Left renal pelvis (tissue), 4 donors: ENCODE measurements at places on chromosomes 4 and X. TPM values are rescaled to one million over a fixed set of nuclear protein-coding genes. Genes with fewer than 3 reads are reported as not detected.

ARHGAP4 gene
- polyA plus RNA-seq, result 25.0 TPM

HTT-AS gene
- polyA plus RNA-seq, result not detected

PDE6B gene
- 25.8 TPM for polyA plus RNA-seq

SHOX gene
- polyA plus RNA-seq, result 0.18 TPM

AVPR2 gene
- polyA plus RNA-seq, result 2.5 TPM

CTAG1A gene
- polyA plus RNA-seq, result not detected

FRMD7 gene
- 1.4 TPM for polyA plus RNA-seq

JADE3 gene
- polyA plus RNA-seq, result 27.2 TPM

MAGEA9B gene
- not detected for polyA plus RNA-seq

GRIA3 gene
- polyA plus RNA-seq, result 3.1 TPM

MXRA5 gene
- 11.2 TPM for polyA plus RNA-seq

SPANXB1 gene
- polyA plus RNA-seq, result not detected

TXK gene
- 3.9 TPM for polyA plus RNA-seq

YY2 gene
- polyA plus RNA-seq, result 3.1 TPM

DGKK gene
- polyA plus RNA-seq, result 11.7 TPM

KCNIP4 gene
- polyA plus RNA-seq, result 16.7 TPM

TKTL1 gene
- polyA plus RNA-seq, result 0.23 TPM

GLRA2 gene
- polyA plus RNA-seq, result 0.21 TPM

SUPT20HL2 gene
- polyA plus RNA-seq, result not detected

TMEM31 gene
- polyA plus RNA-seq, result 0.99 TPM

STATH gene
- polyA plus RNA-seq, result 0.56 TPM

USP17L11 gene
- not detected for polyA plus RNA-seq

TEC gene
- 3.5 TPM for polyA plus RNA-seq

IL15 gene
- polyA plus RNA-seq, result 0.96 TPM

MAGEB17 gene
- 0.13 TPM for polyA plus RNA-seq

CSAG1 gene
- not detected for polyA plus RNA-seq

PRKG2 gene
- 0.89 TPM for polyA plus RNA-seq
